ENCODE measurements at places on chromosomes 3 and 15.

- no peak for DNase-seq
Observed at GRCh38 chr3:166283840-166284239, 446.6 kb upstream of the BCHE start.

- peak; percentile 91 for DNase-seq
Observed at GRCh38 chr3:14431917-14432834, 29.8 kb downstream of the SLC6A6 start.

- DNase-seq: no peak
Observed at GRCh38 chr3:195150181-195151118, 120.5 kb downstream of the XXYLT1 start.

- no peak for DNase-seq
Observed at GRCh38 chr15:59792359-59792758, 103.2 kb upstream of the BNIP2 start.

DNA sequence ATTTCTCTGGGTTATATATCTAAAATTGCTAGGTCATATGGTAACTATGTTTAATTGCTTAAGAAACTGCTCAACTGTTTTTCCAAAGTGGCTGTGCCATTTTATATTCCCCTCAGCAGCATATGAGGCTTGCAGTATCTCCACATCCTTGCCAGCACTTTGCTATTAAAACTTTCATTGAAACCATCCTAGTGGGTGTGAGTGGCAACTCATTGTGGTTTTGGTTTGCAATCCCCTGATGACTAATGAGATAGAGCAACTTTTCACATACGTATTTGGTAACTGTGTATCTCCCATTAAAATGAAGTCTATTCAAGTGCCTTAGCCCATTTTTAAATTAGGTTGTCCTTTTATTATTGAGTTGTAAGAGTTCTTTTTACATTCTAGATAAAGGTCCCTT lies 17.3 kb downstream of the KPNA1 start:
- no peak for DNase-seq

DNA sequence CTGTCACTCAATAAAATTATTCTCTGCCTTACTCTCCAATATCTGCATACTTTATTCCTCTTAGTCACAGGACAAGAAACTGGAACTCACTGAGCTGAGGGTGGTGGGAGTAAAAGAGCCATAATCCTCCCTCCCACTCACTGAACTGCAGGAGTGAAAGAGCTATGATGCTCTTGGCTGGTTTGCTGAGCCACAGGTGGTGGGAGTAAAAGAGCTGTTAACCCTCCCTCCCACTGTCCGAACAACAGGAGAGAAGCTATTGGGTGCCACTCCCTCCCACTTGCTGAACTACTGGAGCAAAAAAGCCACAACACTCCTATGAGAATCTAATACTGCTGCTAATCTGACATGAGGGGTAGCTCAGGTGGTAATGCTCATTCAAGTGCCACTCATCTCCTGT lies 391.0 kb downstream of the NSUN3 start:
- DNase-seq: no peak

- DNase-seq: no peak
Observed at GRCh38 chr3:8712045-8712907, 21.3 kb upstream of the CAV3 start.

DNA sequence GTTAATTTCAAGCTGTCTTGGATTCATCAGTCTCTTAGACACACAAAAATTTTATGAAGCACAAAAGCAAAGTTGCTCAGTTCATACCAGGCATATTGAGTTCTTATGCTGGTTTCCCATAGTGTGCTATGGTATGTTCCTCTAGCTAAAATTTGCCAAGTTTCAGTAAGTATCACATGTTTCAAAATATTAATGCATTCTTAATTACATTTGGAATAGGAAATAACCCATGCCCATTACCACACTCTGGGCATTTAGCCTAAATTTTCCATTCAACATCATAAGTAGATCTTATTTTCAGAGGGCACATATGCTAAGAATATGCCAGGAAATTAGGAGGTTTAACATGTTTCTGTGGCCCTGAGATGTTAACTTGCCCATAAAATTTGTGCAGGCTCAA lies 289.9 kb downstream of the SHOX2 start:
- no peak for DNase-seq

- DNase-seq: no peak
Observed at GRCh38 chr3:66302288-66302687, 81.5 kb downstream of the SLC25A26 start.

- no peak for DNase-seq
Observed at GRCh38 chr3:195246581-195246995, 24.4 kb downstream of the XXYLT1 start.

- DNase-seq: no peak
Observed at GRCh38 chr3:113158171-113158570, 53.2 kb upstream of the BOC start.

- no peak for DNase-seq
Observed at GRCh38 chr3:10421996-10422395, 83.4 kb downstream of the ATP2B2 start.

GRCh38 chr3:17802950-17803349 lies 60.5 kb upstream of the TBC1D5 start:
- DNase-seq: no peak

DNA sequence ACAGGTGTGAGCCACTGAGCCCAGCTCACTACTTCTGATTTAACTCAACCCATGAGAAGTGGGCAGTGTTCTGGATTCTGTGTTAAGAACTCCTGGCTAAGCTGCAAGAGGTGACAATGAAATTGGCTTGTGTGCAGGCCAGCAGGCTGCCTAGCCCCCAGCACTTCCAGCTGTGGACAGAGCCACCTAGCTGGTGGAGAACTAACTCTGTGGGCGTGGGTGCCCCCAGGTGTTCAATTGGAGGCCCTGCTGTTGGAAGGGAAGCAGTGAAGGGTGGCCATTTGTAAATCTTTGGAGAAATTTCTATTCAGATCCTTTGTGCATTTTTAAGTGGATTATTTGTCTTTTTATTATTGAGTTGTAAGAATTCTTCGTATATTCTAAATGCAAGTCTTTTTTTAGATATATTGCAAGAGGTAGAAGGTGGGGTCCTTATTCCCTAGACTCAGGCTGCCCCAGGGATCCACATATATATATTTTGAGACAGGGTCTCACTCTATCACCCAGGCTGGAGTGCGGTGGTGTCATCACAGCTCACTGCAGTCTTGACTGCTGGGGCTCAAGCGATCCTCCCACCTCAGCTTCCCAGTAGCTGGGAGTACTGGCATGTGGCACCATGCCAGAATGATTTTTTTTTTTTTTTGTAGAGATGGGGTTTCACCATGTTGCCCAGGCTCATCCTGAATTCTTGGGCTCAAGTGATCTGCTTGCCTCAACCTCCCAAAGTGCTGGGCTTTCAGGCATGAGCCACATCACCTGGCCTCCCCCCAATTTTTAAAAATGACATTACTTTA lies 7.2 kb upstream of the SCAMP5 start:
- no peak for DNase-seq

DNA sequence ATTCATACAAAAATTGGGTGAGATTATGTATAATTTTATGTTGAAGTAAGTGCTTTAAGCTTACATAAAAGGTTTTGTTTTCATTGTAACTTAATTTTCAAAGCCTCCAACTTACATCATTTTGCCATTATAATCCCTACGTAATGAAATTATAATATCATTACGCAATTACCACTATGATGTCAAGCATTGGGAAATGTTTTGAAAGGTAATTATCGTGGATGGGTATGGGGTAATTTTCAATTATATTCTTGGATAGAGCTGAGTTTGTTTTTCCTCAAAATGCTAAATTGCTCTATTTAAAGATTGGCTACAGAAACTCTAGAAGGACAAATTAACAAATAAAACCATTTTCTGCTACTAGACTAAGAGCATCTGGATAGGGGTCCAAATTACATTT lies 80.2 kb upstream of the FAM3D start:
- DNase-seq: no peak

DNA sequence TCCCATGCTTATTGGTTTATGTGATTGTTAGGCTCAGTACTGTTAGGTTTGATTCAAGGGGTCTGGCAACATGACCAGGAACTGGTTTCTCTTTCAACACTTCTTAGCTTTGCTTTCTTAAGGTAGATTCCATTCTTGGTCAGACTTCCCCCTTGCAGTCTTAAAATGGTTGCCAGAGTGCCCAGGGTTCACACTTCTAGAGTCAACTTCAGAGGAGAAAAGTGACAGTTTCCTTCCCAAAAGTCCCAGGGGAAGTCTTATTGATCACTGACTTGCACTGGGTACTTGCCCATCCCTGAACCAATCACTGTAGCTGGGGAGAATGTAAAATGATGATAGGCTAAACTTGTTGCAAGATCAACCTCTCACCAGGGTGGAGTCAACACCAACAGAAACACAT lies 14.1 kb downstream of the MGLL start:
- no peak for DNase-seq

DNA sequence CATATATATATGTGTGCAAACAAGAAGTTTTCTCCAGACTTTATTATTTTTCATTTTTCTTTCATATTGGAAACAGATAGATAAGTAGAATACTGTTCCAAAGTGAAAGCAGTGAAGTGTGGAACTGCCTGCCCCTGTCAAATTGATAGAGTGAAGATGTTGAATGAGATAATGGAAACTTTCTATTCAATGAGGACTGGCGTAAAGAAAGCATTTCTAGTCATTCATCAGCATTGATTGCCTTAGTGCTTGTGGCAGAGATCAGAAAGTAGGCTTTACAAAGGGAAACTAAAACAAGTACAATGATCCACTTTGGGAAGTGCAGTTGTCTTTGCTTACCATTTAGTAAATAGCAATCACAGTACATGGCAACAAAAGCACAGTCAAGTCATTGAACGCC lies 300.0 kb downstream of the CADM2 start:
- no peak for DNase-seq

DNA sequence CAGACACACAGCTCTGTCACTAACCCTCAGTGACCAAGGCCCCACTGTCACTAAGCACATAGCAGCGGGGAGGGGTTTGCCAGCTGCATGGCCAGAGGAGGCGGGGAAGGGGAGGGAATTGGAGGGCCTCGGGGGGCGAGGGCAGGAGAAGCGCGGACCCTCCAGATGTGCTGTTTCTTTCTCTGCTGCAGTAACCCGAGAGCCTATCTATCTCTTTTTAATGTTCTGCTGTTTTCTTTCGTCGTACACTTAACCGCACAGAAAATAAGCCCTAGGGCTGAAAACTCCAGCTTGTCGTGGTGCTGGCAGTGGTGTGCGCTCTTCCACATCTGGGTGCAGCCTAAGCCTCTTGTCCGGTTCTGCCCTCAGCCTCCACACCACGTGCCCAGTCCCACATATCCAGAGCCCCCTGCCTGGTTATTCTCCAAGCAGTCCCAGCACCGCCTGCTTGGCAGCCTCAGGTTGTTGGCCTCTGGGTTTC lies 51.1 kb downstream of the BDH1 start:
- DNase-seq: no peak

GRCh38 chr3:4759689-4760312 lies 219.4 kb upstream of the BHLHE40 start:
- DNase-seq: no peak

DNA sequence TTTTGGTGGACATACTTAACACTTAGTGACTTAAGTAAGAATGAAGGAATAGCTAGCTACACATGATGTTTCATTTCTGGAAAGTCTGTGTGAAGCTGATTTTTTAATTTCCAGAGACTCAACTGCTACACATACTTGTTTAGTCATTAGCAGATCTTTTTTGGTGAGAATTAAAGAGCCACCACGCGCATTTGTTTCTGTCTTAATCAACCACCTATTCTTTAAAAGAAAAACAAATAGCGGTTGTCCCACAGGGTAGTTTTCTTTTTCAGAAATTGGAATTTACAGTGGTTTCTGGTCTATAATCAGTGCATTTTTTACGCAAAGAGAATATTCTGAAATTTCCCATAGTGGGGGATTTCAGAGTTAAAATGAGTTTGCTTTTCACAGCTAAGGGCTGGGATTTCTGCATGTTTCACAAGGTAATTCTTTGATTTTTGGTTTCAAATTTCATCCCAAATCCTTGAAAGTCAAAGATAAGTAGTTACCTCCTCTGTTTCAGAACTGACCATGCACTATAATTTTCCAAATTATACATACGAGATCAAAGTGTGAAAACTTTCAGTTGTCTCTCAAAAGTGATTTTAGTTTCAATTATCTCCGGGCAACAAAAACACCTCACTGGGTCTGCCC lies 631.0 kb upstream of the GRM7 start:
- no peak for DNase-seq

- DNase-seq: no peak
Observed at GRCh38 chr3:32414522-32415202, 23.0 kb downstream of the CMTM7 start.

GRCh38 chr3:72008226-72008996 lies 223.5 kb upstream of the PROK2 start:
- DNase-seq: no peak

GRCh38 chr3:30614373-30614772 lies 8.0 kb downstream of the TGFBR2 start:
- DNase-seq: no peak

DNA sequence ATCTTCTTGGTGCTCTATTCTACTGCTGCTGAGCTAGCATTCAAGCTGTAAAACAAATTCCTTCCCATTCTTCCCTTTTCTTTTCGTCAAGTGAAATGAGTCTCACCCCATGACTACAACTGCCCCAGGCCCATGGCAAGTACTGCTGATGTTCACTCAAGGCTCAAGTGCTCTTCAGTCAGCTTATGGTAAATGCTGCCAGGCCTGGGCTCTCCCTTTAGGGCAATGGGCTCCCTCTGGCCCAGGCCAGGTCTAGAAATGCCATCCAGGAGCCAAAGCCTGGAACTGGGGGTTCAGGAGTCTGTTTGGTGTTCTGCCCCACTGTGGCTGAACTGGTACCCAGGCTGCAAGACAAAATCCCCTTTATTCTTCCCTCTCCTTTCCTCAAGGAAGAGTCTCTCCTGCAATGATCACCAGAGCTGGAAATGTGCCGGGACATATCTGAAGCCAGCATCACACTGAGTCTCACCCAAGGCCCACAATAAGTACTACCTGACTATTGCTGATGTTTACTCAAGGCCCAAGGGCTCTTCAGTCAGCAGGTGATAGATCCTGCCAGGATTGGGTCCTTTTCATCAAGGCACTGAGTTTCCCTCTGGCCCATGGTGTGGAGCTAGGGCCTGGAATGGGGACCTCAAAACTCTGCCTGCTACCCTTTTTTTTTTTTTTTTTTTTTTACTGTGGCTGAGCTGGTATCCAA lies 205.0 kb upstream of the STAC start:
- DNase-seq: no peak

- no peak for DNase-seq
Observed at GRCh38 chr15:40108061-40108854, 421 bp downstream of the BMF start.
